ENCODE measurements at places on chromosomes 12 and 14. TPM values are rescaled to one million over a fixed set of nuclear protein-coding genes. Genes with fewer than 3 reads are reported as not detected.

LPAR5 gene
- under 0.01 TPM for total RNA-seq

ZNF839 gene
- 5.3 TPM for total RNA-seq

TESPA1 gene
- total RNA-seq = not detected

CLEC4C gene
- total RNA-seq = not detected

GLT8D2 gene
- 46.4 TPM for total RNA-seq

GLI1 gene
- total RNA-seq = 0.23 TPM

ACTR6 gene
- 9.4 TPM for total RNA-seq

ARL1 gene
- total RNA-seq = 94.3 TPM

Data from smooth muscle cell of the coronary artery (primary cell).